T47D (cell line): ENCODE measurements at places on chromosomes 13 and 19.

- DNase-seq, result no peak
Observed at GRCh38 chr19:5037936-5038335, 69.0 kb downstream of the KDM4B start.

GRCh38 chr19:42203700-42204099, 13.8 kb downstream of the DEDD2 start:
- DNase-seq, result no peak

GRCh38 chr13:41693434-41693833, 236.1 kb downstream of the RGCC start:
- no peak for DNase-seq

- no peak for DNase-seq
Observed at GRCh38 chr19:30662211-30662861, 290.2 kb downstream of the ZNF536 start.

GRCh38 chr19:11964496-11964857, 363 bp upstream of the ZNF763 start:
- DNase-seq, result no peak

DNA sequence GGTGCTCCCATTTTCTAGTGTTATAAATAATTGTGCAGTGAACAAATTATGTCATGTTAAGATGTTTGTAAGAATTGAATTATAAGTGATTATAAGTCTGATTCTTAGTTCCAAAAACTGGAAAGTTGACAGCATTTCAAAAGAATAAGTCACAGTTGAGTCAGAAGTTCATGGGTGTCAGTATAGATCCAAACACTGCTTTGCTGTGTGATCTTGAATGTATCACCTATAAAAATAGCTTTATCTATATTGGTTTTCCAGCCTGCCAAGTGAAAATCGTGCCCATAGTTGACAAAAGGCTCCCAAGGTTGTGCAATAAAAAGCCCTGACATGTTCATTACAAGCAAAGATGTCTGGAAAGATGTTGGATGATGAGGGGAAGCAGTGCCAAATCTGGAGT, 336.0 kb downstream of the MTUS2 start:
- DNase-seq, result no peak

DNA sequence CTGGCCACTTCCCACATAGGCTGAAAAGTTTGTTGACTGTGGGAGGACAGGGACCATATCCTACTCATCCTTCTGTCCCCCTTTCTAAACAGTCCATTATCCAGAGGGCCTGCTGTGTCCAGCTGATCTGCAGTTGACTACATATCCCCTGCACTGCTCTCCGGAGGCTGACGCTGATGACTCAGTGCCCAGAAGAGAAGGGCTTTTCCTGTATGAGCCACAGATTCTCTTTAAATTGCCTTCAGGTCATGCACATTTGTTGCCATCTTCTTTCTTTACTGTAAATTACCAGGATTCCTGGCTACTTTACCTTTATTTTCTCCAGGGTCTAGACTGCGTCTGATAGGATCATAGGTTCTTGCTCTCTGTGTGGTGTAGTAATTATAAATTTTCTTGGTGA, 125.2 kb downstream of the LACC1 start:
- DNase-seq, result no peak

DNA sequence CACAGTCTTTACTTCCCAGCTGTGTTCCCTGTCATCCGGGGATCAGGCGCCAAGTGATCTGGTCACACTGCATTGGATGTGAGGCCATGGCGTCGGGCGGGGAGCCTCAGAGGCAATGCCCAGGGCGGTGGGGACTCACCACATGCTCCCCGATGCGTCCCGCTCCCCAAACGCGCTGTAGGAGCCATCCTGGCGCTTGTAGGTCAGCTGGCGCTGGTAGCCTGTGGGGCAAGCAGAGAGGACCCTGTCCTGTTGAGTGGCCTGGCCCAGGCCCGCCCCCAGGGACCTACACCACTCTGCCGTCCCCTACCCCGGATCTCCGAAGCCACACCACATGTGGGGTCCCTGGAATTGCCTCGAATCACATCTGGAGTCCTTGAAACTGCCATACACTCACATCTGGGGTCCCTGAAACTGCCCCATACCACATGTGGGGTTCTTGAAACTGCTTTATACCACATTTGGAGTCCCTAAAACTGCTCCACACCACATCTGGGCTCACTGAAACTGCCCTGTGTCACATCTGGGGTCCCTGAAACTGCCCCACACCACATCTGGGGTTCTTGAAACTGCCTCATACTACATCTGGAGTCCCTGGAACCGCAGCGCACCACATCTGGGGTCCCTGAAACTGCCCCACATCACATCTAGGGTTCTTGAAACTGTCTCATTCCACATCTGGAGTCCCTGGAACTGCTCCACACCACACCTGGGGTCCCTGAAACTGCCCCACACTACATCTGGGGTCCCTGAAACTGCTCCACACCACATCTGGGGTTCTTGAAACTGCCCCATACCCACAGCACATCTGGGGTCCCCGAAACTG, 33.2 kb downstream of the F2RL3 start:
- DNase-seq, result no peak
